ENCODE measurements at places on chromosomes 4 and X.

DNA sequence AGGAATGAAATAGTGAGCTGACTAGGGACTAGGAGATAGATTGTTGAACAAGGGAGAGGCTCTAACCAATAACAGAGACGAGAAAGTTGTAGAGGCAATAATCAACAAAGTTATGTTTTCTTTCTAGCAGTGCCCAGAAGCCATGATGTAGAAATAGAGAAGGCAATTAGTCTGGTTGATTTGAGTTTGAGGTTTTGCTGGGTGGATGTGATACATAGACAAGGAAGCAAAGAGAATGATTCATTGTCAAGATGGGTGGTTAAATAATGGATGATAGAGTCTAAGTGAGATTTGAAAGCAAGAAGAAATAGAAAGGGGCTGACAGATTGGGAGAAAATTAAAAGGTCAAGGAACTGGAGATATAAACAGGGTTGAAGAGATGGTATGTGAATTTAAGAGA, 11.2 kb downstream of the RBM41 start:
- H3K4me1 ChIP-seq: no peaks in the 10 kb centered on the region
- no peak overlapping the region for H3K27ac ChIP-seq
- no peak overlapping the region for H3K4me3 ChIP-seq
- DNase-seq: no peak
- H3K36me3 ChIP-seq: peaks cover 27% of the 10 kb centered on the region

- H3K4me1 ChIP-seq: peaks cover 4% of the 10 kb centered on the region
- H3K4me3 ChIP-seq: no peak overlapping the region
- no peak overlapping the region for H3K27ac ChIP-seq
- no peak for DNase-seq
- no peaks in the 10 kb centered on the region for H3K27me3 ChIP-seq
These were observed 28.0 kb downstream of the TBL1X start for GRCh38 chrX:9492901-9493300.

DNA sequence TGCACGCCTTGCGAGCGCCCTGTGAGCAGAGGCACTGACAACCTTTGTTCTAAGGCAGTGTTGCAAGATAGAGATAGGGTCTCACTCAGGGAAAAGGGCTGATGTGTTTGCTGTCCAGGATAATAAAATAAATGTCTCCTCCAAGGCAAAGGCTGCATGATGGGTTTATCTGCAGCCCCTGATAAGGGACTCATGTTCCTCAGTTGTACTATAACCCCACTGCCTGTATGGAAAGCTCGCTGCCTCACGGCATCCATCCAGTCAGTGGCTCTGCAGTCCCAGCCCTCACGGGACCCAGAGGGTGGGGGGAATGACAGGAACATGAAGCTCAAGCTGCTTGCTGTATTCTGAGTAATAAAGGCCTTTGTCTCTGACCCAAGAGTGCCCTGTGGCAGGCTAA, 22.6 kb downstream of the BCLAF3 start:
- no peaks in the 10 kb centered on the region for H3K4me1 ChIP-seq
- H3K36me3 ChIP-seq: peaks cover 13% of the 10 kb centered on the region
- H3K27me3 ChIP-seq: no peaks in the 10 kb centered on the region
- DNase-seq: no peak
- H3K27ac ChIP-seq: no peak overlapping the region
- no peak overlapping the region for H3K4me3 ChIP-seq

DNA sequence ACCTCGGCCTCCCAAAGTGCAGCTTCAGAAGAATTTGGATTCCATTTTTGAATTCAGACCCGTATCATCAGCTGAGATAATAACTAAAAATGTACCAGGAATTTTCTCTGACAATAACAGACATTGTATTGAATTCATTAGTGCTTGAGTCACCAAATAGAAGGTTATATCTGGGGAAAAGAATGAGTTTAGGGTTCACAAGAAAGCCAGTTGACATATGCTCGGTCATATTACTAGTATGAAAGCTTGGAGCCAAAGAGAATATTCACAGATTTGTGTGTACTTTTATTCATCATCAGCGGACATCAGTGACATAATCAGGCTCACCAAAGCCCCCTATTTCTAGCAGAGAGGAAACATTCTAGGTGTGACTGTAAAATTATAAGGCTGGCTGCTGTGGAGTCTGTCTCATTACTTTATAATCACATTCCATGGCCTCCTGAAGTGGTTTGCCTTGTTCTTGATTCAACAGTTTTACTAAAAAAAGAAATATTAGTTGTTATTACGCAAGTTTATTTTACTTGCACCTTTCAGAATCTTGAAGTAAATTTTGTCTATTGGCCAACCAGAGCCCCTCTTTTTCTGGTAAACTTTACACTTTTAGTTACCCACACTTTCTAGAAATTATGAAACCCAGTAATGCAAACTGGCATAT, 14.6 kb upstream of the DCTD start:
- H3K4me3 ChIP-seq: no peak overlapping the region
- no peak for DNase-seq
- no peak overlapping the region for H3K27ac ChIP-seq
- H3K4me1 ChIP-seq: no peaks in the 10 kb centered on the region
- H3K27me3 ChIP-seq: no peaks in the 10 kb centered on the region

GRCh38 chr4:82240410-82240809, 133.4 kb downstream of the HNRNPD start:
- no peaks in the 10 kb centered on the region for H3K27me3 ChIP-seq
- H3K36me3 ChIP-seq: no peaks in the 10 kb centered on the region
- H3K27ac ChIP-seq: no peak overlapping the region
- H3K4me1 ChIP-seq: no peaks in the 10 kb centered on the region
- DNase-seq: no peak

DNA sequence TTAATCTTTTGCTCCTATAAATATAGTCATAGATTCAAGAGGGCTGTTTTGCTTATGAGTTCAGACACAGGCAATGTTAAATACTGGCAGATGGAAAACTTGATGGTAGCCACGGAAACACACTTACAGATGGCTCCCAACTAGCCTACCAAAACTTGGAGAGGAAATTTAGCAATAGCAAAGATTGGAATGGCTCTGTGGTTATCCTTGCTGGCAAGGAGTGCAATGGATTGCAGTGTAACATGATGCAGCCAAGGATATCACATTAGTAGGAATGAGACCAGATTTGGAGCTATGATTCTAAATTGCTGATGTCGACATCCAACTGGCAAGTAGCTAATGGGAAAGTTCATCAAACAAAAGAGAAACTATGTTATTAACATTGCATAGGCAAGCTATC, 791.0 kb upstream of the DIAPH2 start:
- no peaks in the 10 kb centered on the region for H3K27me3 ChIP-seq
- H3K4me1 ChIP-seq: no peaks in the 10 kb centered on the region
- H3K36me3 ChIP-seq: no peaks in the 10 kb centered on the region
- H3K4me3 ChIP-seq: no peak overlapping the region

DNA sequence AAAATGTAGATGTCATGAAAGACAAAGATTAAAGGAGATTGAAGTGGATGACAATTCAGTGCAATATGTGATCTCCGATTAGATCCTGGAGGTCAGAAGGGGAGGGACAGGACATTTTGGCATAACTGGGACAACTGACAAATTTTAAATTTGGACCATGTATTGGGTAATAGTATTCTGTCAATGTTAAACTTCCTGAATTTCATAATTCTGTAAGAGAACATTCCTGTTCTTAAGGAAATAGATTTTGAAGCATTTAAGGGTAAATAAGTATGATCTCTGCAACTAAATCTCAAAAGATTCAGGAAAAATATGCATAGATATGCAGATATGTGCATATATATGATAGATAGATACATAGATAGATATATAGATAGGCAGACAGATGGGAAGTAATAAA, 11.0 kb downstream of the ODAPH start:
- H3K4me3 ChIP-seq: no peak overlapping the region
- no peak overlapping the region for H3K27ac ChIP-seq
- H3K4me1 ChIP-seq: peaks cover 2% of the 10 kb centered on the region
- H3K36me3 ChIP-seq: peaks cover 8% of the 10 kb centered on the region
- DNase-seq: no peak

DNA sequence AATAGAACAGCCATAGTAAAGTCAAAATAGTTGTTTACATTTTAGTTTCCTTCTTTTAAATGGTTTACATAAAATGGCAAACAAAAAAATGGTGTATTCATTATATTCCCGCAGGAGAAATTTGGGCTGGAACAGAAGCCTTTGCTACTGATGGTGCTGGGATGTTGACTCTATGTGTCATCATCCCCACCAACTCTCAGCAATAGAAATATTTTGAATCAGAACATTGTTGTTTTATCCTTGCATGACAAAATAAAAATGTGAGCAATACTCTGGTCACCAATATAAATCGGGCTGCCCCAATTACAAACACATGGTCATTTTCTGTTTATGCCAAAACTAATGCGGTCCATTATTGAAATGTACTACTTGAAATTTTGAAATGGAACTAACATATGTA, 1131.6 kb upstream of the PCDH7 start:
- H3K36me3 ChIP-seq: peaks cover 4% of the 10 kb centered on the region
- DNase-seq: no peak
- H3K27ac ChIP-seq: no peak overlapping the region
- no peaks in the 10 kb centered on the region for H3K27me3 ChIP-seq
- H3K4me1 ChIP-seq: no peaks in the 10 kb centered on the region

GRCh38 chrX:14243823-14244222, 214.1 kb upstream of the GEMIN8 start:
- H3K4me1 ChIP-seq: no peaks in the 10 kb centered on the region
- peak; percentile 68 for DNase-seq
- H3K27me3 ChIP-seq: no peaks in the 10 kb centered on the region
- peaks cover 3% of the 10 kb centered on the region for H3K36me3 ChIP-seq

DNA sequence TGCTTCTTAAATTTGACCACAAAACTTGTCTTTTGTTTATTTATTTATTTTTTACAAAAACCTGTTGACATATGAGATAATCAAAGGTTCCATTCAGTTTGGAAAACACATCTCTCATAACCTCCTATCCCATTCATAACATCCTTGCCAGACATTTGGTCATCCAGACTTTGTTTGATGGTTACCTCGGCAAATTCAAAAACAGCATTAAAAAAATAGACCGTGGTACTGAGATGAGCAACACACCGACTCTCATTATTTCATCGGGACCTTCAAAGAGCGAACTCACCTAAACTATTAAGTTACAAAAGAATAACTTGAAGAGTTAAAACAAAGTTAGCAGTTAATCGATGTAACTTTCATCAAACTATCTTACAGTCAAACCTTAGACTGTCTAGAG, 85.8 kb upstream of the RPS6KA3 start:
- DNase-seq: no peak
- H3K27ac ChIP-seq: no peak overlapping the region
- no peak overlapping the region for H3K4me3 ChIP-seq
- no peaks in the 10 kb centered on the region for H3K36me3 ChIP-seq

- H3K36me3 ChIP-seq: peaks cover 30% of the 10 kb centered on the region
- H3K4me3 ChIP-seq: no peak overlapping the region
- H3K27me3 ChIP-seq: no peaks in the 10 kb centered on the region
- no peaks in the 10 kb centered on the region for H3K4me1 ChIP-seq
- no peak for DNase-seq
- no peak overlapping the region for H3K27ac ChIP-seq
These were observed 106.3 kb downstream of the LINC00632 start for GRCh38 chrX:140815868-140816267.

DNA sequence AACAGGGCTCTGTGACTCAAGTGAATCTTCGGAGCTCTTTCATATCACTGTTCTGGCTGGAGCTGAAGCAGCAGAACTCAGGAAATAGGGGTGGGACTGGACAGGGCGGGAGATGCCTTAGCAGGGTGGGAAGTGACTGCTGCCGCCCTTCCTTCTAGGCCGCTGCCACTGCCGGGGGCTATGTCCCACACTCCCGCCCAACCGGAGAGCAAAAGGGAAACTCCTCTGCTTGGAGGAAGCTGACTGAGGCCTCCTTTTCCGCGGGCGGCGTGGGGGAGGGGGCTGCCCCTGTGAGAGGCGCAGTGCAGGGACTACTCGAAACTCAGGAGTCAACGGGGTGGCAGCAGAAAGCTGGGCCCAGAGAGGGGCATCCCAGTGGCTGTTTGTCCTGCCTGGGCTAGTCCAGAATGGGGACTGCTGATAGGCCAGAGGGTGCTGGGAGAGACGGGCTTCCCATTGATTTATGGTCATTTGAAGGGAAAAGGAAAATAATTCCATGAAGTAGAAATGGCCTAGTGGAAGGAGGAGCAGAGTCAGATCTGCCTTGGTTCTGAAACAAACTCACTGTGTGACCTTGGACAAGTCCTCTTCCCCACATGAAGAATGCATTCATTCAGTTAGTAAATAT, 36.9 kb downstream of the STARD8 start:
- H3K36me3 ChIP-seq: no peaks in the 10 kb centered on the region
- no peaks in the 10 kb centered on the region for H3K27me3 ChIP-seq
- H3K27ac ChIP-seq: no peak overlapping the region
- no peak overlapping the region for H3K4me3 ChIP-seq

GRCh38 chr4:110510955-110511544, 35.1 kb downstream of the ENPEP start:
- H3K27ac ChIP-seq: no peak overlapping the region
- no peaks in the 10 kb centered on the region for H3K36me3 ChIP-seq
- DNase-seq: no peak
- no peaks in the 10 kb centered on the region for H3K27me3 ChIP-seq

DNA sequence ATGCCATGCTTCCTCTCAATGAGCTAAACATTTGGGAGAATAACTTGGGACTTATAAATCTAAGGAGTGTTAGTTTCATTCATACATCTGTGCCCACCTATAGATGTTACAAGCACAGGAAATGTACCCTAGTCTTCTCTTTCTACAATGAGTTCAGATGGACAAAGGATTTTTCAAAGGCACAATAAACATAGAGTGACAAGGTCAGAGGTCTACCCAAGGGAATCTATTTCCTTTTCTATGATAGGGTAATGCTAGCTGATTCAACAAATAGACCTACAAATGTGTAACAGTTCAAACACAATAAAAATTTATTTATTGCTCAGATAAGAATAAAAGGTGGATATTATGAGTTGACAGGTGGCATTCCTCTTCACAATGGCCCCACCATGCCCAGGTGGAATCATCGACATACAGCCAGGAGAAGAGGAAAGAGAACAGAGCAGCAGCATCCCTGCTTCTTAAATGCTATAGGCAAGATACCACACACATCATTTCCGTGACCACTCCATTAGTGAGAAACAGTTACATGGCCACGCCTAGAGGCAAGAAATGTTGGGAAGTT, 421.8 kb downstream of the HNRNPD start:
- no peak overlapping the region for H3K27ac ChIP-seq
- H3K4me1 ChIP-seq: no peaks in the 10 kb centered on the region
- H3K27me3 ChIP-seq: no peaks in the 10 kb centered on the region
- no peak overlapping the region for H3K4me3 ChIP-seq
- no peaks in the 10 kb centered on the region for H3K36me3 ChIP-seq

DNA sequence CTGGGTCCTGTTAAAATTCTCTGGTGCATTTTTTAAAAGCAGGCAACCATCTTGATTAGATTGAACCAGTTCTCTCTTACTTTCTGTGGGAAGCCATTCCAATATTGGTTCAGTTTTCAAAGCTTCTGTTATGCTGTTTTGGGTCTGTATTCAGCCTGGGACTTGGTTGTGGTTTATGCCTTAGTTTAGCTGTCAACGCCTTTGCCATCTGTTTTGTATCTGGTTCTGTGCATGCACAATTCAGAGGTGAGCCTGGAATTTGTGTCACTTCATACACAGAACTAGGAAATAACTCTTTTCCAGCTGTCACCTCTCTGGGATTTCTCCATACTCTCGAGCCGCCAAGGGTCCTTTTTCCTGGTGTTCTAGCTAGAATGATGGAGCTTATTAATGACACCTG, 46.2 kb downstream of the STAP1 start:
- no peak overlapping the region for H3K27ac ChIP-seq
- H3K4me3 ChIP-seq: no peak overlapping the region
- H3K4me1 ChIP-seq: no peaks in the 10 kb centered on the region
- DNase-seq: no peak
- no peaks in the 10 kb centered on the region for H3K27me3 ChIP-seq
- H3K36me3 ChIP-seq: peaks cover 8% of the 10 kb centered on the region
